ENCODE measurements at places on chromosomes 12 and 14.

DNA sequence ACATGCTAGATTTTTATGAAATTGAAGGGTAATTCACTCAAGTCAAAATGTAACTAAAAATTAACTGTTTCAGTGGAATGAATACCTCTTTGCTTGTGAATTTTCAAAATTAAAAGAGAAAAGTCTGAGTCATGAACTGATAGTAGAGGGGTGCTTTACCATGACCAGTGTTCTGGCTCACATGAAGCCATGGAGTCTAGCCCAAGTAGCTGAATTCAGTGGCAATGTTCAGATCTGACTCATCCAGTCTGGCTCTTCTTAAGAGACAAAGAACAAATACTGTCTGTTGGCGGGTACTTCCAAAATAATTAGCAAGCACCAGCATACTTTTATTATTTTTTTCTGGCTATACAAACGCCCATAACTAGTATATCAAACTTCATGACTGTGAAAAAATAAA, 366.3 kb upstream of the GARIN6 start:
- no peak for DNase-seq

GRCh38 chr12:72679147-72679757, 407.1 kb downstream of the TRHDE start:
- DNase-seq = no peak

DNA sequence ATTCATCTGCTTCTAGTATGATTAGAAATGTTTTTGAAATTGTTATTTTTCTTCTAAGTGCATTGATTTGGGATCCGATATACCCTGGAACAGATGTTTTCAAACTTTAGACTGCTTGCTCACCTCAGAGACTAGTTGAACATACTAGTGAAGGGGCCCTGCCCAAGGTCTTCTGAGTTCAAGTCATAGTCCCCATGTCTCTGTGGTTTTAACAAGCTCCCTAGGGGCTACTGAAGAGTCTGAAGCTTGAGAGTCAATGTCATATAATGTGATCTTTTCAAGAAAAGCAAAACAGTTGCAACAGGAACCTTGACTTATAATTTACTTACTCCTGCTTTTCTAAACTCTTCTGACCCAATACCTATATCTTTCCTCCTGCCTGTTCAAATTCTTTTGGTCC, 7.5 kb upstream of the UBE2N start:
- DNase-seq = no peak

DNA sequence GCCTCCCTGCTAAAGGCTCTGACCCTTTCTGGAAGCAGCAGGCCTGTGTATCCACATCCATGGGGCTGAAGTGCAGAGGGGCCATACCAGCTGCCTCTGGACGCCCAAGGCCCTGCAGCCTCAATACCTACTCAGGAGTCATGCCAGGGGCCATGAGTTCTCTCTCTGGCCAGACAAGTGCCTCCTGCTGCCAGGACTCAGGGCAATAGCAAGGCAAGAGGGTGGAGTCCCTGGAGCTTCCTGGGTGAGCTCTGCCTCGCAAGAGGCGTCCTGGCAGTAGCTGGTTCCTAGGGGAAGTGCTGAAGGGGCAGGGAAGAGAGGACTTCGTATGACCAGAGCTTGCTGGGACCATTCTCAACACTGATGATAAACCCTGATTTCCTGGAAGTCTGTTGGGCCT, 10.9 kb upstream of the ENDOU start:
- no peak for DNase-seq

DNA sequence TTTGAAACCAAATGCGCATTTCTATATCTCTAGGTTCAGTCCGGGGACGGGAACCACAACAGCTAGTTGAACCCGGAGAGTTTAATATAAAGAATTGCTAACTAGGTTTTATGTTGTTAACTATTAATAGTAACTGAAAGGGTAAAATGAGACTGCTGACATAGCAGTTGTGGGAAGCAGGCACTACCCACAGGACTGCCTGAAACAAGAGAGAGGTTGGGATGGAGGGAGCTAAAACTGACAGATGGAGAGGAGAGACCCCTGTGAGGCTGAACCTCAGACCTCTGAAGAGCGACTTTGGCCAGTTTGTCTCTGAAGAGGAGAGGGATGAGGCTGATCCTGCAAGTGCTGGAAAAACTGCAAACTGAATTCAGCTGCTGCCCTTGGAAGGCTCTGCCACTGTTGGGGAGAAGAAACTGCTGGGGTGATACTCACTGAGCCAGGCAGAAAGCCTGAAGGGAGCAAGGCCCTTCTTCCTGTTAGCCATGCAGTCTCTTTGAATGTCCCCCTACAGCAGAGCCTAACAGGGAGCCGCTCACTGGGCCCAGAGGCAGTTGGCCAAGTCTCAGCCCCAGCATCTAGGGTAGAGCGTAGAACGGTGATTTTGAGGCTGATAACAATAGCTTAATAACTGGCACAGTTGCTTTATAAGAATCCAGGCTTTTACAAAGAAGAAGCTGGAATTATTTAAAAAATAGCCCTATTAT, 172.2 kb downstream of the NPAS3 start:
- DNase-seq = no peak
